ENCODE measurements at places on chromosomes 7 and 10. TPM values are rescaled to one million over a fixed set of nuclear protein-coding genes. Genes with fewer than 3 reads are reported as not detected.

URGCP gene
- 22.9 TPM for total RNA-seq

VWA2 gene
- not detected for total RNA-seq

FBXL13 gene
- 2.3 TPM for total RNA-seq

COX19 gene
- 9.6 TPM for total RNA-seq

SLC26A3 gene
- not detected for total RNA-seq

ZNF775 gene
- total RNA-seq = 6.7 TPM

ASB15 gene
- not detected for total RNA-seq

GNGT1 gene
- total RNA-seq = 0.37 TPM

KIAA1549 gene
- total RNA-seq = 1.4 TPM

STEAP1 gene
- 30.2 TPM for total RNA-seq

MAGI2 gene
- total RNA-seq = 8.2 TPM

DNAJC1 gene
- 73.5 TPM for total RNA-seq

PDE1C gene
- total RNA-seq = 0.92 TPM

TAS2R5 gene
- 0.57 TPM for total RNA-seq

PROSER2 gene
- 1.1 TPM for total RNA-seq

CARD11 gene
- 0.43 TPM for total RNA-seq

SLC18A2 gene
- total RNA-seq = not detected

SLC18A3 gene
- not detected for total RNA-seq

GFRA1 gene
- total RNA-seq = 1.6 TPM

PDK4 gene
- total RNA-seq = 16.2 TPM

MYL10 gene
- not detected for total RNA-seq

Measured in smooth muscle cell of bladder (primary cell).